ENCODE measurements at places on chromosomes 1 and 21.

DNA sequence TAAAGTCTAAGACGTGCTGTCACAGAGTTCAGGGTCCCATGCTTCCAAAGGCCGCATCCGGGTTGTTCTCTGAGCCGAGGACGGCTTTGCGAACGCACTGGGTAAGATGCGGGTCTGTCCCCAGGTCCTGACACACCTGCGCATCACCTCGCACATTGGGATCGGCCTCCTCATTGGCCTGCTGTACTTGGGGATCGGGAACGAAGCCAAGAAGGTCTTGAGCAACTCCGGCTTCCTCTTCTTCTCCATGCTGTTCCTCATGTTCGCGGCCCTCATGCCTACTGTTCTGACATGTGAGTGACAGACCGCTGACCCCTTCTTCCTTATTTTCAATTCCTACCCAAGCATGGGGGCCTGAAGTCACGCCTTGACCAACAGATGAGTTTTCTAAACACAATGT is 25.3 kb downstream of the TFF3 start:
- DNase-seq, result no peak

GRCh38 chr1:94621395-94621794 is 79.8 kb upstream of the F3 start:
- no peak for DNase-seq

- DNase-seq, result no peak
Measured at GRCh38 chr1:54228638-54229079, 28.7 kb downstream of the MRPL37 start.

GRCh38 chr1:33966346-33967141 is 102.7 kb downstream of the HMGB4 start:
- DNase-seq, result no peak

All from A673 (cell line).